ENCODE measurements at places on chromosomes 11 and 22.

DNA sequence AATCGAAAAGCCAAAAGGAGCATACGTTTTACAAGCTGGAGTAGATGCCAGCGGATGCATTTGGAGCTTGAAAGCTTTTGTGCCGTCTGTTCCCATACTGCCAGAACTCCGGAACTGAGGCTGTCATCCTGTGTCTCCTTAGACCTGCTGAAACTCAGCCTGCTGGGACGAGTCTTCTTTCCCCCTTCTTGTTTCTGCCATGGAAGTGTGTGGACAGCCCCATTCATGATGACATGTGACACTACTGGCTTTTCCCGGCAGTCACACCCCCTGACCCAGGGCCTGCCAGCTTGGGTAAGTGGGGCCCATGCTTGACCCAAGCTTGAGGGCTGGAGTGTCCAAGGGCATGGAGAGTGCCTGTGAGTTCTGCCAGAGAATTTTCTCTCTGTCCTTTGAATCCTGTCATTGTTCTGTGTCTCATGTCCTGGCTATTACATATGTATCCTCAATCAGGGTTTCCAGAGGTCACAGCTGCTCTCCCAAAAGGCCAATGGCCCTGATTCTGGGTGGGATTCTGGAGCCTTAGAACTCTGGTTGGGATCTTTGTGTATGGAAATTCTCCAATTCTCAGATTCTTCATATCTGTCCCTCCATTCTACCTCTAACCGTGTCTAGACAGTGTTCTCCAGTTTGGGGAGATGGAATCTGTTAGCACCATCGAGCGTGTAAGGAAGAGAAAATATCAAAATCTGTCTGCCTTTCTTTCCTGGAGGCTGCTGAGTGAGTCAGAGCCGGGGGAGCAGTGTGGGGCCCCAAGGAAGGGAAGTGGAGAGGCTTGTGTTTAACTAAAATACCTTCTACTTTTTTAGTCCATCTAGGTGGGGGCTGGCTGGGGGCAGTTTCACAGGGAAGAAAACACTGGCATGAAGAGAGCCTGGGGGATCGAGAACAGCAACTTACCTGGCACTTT is 73.2 kb downstream of the KIAA1671 start:
- DNase-seq: no peak

DNA sequence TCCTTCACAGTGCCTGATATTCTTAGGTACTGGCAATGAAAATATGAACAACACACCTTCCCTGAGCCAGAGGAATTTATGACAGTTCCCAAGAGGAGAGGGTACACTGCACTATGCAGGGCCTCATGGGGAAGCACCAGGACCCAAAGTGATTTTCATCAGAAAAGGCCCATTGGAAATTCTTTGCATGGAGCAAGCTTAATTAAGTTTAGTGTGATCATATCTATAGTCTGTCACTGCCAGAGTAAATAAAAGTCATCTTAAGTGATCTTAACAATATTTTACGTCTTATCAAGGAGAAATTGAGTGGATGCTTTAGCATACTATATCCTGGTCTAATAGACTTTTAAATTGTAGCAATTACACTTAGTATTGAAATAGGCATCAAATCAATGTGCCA is 86.5 kb downstream of the ACER3 start:
- no peak for DNase-seq

- no peak for DNase-seq
Measured at GRCh38 chr11:119446434-119446833, 23.5 kb upstream of the THY1 start.

- DNase-seq: no peak
Measured at GRCh38 chr11:61532134-61533038, 23.8 kb downstream of the LRRC10B start.

DNA sequence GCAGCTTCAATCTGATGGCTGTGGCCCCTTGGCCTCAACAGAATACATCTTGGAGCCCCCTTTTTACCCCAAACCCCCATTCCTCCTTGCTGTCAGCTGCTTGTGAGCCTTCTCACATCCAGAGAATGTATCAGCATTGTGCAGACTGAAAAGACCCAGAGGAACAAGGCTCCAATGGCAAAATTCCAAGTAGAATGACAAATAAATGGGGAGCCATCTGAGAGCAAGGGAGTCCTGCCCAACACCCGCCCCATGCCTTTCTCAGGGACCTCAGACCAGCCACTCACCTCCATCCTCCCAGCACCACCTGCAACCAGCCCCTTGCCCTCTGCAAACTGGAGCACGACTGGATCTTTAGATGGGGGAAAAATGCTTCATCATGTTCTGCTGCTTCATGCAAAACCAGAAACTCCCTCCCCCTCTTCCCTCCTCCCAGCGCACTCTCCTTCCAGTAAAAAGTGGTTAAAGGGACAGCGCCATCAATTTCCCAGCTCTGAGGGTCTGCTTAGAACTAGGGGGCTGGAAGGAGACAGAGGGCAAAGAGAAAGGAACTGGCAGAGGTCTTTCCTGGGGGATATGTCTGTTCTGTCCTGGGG is 2.2 kb upstream of the NEFH start:
- DNase-seq: no peak

GRCh38 chr22:23708270-23708669 is 17.5 kb downstream of the RGL4 start:
- no peak for DNase-seq

GRCh38 chr11:107827041-107827440 is 31.5 kb downstream of the SLC35F2 start:
- DNase-seq: no peak

- DNase-seq: no peak
Measured at GRCh38 chr11:130606781-130607511, 158.5 kb downstream of the ADAMTS15 start.

DNA sequence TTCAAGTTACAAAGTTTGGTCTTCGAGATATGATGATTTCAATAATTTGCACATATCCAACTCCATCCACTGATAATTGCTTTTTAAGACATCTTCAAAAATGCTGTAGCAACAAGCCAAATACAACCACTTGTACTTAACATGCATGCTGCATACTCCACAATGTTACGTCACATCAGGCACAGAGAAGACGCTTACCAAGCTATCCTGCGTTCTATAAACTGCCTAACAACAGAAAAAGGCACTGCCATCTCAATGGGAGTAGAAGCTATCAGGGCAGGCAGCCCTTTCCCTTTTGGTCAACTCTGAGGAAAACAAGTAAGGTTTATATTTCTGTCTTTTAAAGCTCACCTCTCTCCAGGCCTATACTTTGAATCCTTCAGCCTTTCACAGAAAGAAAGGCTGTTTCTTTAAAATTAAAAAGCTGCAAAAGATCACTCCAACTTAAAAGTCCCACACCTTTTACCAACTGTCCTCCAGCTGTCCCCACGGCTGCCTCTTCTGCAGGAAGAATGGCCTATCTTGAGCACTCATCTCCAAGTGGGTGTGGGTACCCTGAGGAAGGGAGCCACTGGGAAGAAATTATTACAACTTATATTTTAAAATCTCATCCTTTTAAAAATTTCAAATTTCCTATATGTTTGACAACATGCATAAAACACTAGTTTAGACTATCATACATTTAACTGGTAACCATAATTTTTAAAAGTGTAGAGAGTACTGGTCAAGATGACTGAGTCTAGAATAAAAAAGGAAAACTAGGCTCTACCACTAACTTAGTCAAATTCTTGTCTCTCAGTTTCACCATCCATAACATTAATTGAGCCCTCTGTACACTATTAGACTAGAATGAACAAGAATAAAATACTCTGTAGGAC is 14.5 kb downstream of the PHF21A start:
- DNase-seq: no peak

- DNase-seq: no peak
Measured at GRCh38 chr11:109374441-109374840, 47.5 kb upstream of the C11orf87 start.

- no peak for DNase-seq
Measured at GRCh38 chr11:109745996-109746625, 324.1 kb downstream of the C11orf87 start.

DNA sequence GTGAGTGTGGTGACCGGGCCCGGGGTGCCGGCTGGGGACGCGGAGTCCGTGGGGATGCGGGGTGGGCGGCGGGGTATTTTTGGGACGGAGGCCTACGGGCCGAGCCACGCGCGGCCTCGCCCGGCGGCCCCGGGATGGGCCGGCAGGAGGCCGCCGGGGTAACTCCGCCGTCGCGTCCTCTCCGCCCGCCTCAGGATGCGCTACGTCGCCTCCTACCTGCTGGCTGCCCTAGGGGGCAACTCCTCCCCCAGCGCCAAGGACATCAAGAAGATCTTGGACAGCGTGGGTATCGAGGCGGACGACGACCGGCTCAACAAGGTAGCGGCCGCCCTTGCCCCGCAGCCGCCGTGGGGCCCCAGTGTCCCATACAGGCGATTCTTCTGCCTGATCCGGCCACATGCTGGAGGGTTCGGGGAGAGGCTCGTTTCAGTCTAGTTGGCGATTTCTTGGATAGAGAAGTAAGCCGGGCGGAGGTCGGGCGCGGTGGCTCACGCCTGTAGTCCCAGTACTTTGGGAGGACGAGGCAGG is 337 bp downstream of the RPLP2 start:
- DNase-seq: no peak

DNA sequence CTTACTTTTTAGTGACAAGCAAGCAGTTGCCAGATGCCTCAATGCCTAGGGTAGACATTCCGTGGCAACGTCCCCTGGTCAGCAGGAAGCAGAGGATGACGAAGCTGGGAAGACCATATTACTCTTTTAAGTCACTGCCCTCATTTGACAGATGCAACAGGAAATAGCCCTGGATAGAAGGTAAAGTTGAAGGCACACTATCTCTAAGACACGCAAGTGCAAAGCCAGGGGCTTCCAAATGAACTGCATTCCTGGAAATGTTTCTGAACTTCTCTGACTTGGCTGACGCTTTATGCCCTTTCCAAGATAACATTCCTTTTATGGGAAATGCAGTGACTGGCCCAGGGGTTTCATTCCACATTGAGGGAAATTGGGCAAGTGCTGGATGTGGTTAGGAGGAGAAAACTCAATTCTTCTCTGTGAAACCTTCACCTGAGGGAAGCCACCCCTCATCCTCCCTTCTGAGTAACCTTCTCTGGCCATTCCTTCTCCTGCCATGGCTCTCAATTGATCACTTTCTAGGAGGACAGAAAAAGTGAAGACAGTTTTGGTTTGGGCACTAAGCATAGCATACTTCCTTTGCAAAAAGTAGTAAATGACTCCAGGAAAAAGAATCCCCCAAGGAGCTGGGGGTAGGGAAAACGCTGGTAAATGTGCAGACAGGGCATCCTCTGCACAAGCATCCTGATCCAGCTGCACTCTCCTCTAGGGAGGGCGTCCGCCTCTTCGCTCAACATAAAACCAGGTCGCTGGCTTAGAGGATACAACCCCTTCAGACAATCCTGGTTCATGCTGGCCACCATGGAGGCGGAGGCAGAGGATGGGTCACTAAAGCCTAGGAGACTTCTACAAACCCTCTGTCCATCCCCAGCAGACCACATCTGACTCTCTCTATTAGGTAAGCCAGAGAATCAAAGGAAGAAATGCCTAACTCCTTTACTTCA is 14.5 kb downstream of the PCSK7 start:
- DNase-seq: no peak

GRCh38 chr11:103863497-103863896 is 172.9 kb upstream of the DDI1 start:
- DNase-seq: no peak
